ENCODE measurements at places on chromosomes 16 and 17.

- DNase-seq = peak; percentile 63
Measured at GRCh38 chr16:84614073-84614459, 3.8 kb downstream of the COTL1 start.

GRCh38 chr16:57178196-57178595, 7.6 kb downstream of the PSME3IP1 start:
- no peak for DNase-seq

- no peak for DNase-seq
Measured at GRCh38 chr16:12147681-12148080, 171.1 kb downstream of the SNX29 start.

GRCh38 chr16:66904846-66905632, 13.6 kb downstream of the CDH16 start:
- no peak for DNase-seq

DNA sequence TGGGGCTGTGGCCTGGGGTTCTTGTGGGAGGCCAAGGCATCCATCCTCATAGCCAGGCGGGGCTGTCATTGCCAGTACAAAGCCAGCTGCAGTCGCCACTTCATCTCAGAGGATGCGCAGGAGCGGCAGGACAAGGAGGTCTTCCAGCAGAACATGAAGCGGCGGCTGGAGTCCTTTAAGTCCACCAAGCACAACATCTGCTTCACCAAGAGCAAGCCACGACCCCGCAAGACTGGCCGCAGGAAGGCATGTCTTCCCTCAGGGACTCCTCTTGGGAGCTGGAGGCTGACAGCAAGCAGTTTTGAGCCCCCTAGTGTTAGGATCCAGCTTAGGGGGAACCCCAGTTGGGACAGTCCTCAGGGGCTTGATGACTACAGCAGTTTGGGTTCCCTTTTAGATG, 15.1 kb upstream of the PLEKHG4 start:
- DNase-seq = no peak

- DNase-seq = no peak
Measured at GRCh38 chr17:1412185-1413110, 12.4 kb upstream of the YWHAE start.

GRCh38 chr17:18323007-18323406, 7.9 kb downstream of the SMCR8 start:
- no peak for DNase-seq

DNA sequence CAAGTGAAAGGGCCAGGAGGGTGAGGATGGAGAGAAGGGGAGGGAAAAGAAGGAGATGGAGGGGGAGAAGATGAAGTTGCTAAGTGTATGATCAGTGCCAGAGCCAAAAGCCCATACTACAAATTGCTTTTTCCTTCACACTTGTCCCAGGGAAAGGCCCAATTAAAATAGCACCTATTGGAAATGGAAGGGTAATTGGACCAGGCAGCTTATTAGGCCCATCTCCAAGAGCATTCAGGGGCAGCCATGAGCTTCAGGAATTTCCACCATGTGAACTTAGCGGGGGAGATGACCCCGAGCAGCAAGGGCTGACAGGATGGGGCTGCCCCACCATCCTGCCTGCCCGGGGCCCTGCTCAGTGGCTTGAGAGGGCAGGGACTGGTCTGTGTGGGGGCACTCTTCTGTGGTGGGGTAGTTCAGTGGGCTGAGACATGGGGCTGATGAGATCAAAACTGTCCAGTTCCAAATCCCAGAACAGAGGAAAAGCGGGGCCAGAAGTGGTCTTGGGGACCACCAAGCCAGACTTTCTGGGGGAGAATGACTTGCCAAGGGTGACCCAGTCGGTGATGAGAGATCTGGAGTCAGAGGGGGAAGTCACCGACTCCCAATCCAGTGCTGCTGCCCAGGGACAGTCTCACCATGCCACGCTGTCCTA, 27.5 kb downstream of the GOSR2 start:
- DNase-seq = peak; percentile 53

- no peak for DNase-seq
Measured at GRCh38 chr17:10196384-10196895, 2.0 kb downstream of the GAS7 start.

DNA sequence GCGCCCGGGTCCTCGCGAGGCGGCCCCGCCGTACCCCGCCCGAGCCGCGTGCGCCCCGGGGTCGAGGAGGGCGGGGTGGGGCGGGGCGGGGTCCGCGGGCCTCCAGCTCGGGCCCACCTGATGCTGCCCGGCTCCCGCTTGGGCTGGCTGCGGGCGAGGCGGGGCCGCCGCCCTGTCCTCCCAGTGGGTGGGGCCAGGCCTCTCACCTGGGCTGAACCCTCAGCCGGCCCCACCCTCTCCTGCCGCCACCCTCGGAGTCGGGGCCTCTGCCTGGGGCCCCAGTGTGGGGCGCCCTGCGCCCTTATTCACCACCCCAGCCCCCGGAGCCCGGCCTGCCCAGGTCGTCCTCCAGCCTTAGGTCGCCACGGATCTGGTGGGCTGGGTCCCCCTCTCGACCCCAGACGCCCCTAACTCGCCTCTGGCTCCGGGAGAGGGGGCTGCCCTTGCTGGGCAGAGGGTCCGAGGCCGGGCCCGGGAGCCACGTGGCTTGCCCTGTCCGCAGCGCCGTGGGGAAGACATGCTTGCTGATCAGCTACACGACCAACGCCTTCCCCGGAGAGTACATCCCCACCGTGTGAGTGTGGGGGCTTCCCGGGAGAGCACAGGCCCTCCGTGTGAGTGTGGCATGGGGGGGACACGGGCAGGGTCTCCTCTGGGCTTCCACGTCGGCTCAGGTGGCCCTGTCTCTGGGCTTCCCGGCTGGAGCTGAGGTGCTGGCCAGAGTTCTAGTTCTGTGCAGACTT, 578 bp downstream of the RAC3 start:
- DNase-seq = no peak

- DNase-seq = peak; percentile 54
Measured at GRCh38 chr17:76152591-76152990, 11.5 kb upstream of the FOXJ1 start.

- DNase-seq = no peak
Measured at GRCh38 chr16:1330260-1330914, 3.1 kb upstream of the BAIAP3 start.

DNA sequence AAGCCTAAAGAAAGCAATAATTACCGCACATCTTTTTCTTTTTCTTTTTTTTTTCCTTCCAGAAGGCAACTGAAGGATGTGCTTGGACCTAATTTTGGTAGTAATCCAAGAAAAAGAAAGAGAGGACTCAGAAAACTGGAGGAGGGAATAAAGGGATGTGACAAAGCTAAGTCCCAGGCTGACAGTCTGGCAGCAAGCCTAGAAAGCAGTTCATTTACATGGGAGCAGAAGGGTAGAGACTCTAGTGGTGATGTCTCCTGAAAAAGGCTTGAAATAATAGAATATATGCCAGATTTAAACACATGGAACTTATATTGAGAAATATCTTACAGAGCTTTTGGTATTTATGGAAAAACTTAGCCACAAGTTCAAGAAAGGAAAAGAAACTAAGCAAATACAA, 101.0 kb upstream of the SHISA6 start:
- no peak for DNase-seq

- no peak for DNase-seq
Measured at GRCh38 chr16:51655249-51655648, 504.2 kb upstream of the SALL1 start.

- peak; percentile 95 for DNase-seq
Measured at GRCh38 chr17:9968881-9969280, 63.8 kb upstream of the RCVRN start.

GRCh38 chr16:2532494-2533141, 1.4 kb upstream of the CEMP1 start:
- peak; percentile 80 for DNase-seq

- DNase-seq = no peak
Measured at GRCh38 chr16:49277386-49277742, 4.3 kb downstream of the CBLN1 start.

Measured in islet precursor cell (in vitro differentiated cells).